ENCODE measurements at places on chromosomes 4 and X.
A peak's percentile ranks its signal among the peaks of the same experiment; 100 is the strongest.

DNA sequence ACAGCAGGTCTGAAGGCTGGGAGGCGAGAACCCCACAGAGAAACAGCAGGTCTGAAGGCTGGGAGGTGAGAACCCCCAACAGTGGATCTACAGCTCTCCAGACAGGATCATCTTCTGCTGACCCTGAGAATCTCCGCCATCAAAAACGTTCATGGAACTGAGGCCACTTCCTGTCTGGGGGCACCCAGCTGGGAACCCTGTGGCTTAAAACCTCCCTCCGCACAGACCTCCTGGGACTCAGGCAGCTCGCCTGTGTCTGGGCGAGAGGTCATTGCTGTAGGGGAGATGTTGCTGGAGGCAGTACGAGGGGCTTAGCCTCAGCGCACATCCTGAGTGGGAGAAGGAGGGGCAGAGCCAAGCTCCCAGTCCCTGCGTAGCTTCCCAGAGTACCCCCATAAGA, 15.1 kb upstream of the CLDN24 start:
- no peak for DNase-seq

DNA sequence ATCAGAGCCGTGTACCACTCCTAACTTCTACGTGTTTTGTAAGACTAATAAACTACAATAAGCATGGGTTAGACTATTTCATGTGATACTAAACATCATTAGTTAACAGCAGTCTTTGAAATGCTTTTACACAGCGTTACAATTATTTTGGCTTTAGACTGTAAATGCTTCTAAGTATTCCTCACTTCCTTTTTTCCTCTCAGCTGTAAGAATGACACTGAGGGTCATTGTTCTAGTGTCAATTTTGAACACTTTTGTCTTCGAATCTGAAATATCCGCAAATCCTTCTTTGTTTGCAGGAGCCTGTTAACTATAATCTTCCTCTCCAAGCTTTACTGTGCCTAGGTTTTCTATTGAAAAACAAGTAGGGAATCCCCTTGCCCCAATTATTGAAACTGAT, 1.5 kb downstream of the ABCE1 start:
- DNase-seq, result no peak

GRCh38 chr4:85402371-85402770, 72.6 kb upstream of the ARHGAP24 start:
- no peak for DNase-seq

GRCh38 chr4:6441202-6441582, 31.2 kb downstream of the PPP2R2C start:
- no peak for DNase-seq

DNA sequence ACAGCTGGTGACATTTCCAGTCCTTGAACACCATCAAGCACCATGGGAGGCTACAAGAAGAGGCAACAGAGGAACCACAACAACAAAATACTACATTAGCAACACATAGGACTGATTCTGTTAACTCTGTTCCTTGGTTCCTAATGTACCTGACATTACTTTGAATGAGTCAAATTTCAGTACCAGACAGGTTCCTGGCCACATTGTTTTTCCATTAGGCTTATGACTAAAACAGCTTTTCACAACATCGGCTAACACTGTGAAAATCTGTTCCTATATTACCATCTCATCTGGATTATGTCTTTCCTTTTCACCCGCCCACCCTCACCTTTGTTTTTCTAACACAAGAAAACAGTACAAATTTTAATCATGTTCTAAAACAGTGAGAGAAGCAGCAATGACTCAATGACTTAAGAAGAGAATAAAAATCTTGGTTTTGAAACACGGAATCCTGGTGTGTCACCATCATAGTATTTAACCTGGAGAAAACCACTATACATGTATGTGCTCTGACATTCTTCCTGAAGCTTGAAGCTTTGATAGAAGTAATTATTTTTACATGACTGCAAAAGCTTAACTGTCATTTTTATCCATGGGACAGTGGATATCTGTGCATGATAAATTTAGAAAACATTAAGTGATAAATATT, 143.9 kb downstream of the SCFD2 start:
- DNase-seq, result no peak

DNA sequence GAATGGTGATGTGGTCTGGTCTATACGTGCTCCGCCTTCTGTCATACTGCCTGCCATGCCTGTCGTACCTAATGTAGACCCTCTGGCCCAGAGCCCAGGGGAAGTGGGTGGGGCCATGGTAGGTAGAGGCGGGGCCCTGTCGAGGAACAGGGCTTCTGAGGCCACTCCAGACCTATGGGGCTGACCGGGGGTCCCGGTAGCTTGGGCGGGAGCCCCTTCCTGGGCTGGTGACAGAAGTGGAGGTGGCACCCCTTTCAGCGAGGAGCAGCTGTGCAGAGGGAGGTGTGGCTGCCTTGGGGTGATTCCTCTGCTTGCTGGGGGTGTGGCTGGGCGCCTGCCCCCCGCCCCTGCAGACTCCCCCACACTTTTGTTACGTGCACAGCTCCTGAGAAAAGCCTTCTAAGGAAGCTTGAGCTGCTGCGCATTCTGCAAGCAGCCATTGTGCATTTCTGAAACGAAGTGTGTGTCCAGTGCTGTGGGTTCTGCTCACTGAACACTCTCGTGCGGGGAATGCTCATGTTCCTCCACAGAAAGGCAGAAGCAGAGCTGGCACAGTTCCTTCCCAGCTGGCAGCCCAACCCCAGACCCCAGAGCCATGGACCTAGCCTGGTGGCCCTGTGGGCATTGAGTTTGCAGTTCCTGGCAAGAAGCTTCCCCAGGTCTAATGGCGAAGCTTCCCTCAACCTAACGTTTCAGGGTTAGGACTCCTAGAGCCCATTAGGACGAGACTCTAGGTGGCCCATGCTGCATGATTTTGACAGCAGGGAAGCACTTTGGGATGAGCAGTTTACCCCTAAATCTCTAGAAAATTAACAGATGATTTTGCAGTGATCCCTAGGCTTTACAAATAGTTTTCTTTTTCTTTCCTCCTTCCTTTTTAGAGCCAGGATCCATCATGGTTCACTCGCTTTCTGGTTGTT, 72.7 kb upstream of the HGFAC start:
- no peak for DNase-seq

- no peak for DNase-seq
Measured at GRCh38 chr4:115850799-115851509, 737.5 kb upstream of the NDST4 start.

DNA sequence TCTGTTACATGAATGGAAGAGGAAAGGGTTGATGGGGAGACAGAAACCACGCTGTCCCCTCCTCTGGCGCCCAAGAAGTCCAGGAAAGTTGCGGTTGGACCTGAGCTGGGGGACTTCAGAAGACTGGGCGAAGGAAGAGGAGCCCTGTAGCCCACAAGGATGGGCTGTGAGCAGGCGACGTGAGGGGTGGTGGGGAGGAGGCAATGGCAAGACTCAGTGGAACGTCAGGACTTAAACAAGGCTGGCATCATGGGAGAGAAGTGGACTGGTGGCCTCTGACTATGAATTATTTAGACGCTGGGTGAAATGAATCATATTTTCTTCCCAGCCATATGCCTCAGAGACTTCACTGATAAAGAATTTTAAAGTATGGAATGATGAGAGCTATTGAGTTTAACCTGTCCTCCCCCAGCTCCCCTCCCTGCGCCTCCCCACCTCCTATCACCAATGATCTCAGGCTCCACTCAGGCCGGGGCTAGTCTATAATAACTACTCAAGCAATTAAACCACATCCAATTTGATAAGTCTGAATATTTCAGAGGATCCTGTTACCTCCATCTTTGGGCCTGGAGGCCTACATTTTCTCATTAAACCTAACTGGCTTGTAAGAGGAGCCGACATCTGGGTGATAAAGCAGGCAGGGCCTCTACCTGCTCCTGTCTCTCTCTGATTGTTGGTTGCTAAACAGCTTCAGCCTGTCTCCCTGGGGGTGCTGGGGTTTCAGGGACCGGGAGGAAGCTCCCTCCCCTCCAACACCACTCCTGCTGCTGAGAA, 63.6 kb downstream of the SMIM20 start:
- DNase-seq, result no peak

DNA sequence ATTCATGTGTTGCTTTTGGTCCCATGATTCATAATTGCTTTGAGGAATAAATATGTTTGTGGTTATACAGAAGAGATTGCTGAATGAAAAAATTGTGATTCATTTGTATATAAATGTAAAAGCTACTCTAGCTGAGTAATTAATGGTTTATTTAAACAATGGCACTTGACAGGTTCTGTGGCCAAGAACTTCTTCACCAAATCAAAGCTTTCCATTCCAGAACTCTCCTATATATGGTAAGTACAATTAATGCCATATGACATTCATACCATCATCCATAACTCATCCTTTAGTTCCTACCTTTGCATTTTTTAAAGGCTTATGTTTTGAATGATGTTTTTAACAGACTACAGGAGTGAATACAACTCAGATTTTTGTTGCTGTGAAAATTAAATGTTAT, 105.8 kb downstream of the REPS2 start:
- no peak for DNase-seq

- no peak for DNase-seq
Measured at GRCh38 chrX:37685381-37686359, at the start of gene XK. Gene XK, plus strand, starts transcription at chrX:37685791. Its CDS starts 171 bp downstream, at chrX:37685962.

- DNase-seq, result no peak
Measured at GRCh38 chrX:120310861-120311726, at the start of gene TMEM255A. Gene TMEM255A, minus strand, starts transcription at chrX:120311461. Its CDS starts 152 bp downstream, at chrX:120311309.

DNA sequence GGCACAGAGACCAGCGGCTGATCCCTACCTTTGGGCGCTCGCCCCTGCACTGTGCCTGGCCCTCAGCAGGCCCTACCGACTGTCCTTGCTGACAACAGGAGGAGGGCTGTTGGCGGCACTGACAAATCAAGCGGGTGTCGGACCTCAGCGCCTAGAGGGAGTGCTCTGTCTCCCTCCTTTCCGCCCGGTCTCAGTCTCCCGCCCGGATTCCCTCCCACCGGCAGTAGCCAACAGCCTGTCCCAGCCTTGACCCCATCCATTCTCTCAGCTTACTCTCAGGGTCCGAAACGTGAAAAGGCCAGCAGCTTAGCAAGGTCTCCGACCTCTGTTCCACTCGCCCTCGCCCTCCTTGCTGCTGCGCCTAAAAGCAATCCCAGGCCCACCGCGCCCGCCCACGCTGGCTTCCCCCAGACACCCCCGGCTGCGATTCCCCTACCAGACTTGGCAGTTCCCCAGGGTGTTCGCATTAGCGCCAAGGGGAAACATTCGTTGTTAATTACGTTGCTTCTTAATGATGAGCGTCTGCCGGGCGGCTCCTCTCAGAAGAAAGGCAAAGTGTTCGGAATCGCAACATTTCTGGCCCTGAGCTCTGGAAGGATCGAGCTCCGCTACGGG, 96.2 kb downstream of the SOWAHB start:
- no peak for DNase-seq

DNA sequence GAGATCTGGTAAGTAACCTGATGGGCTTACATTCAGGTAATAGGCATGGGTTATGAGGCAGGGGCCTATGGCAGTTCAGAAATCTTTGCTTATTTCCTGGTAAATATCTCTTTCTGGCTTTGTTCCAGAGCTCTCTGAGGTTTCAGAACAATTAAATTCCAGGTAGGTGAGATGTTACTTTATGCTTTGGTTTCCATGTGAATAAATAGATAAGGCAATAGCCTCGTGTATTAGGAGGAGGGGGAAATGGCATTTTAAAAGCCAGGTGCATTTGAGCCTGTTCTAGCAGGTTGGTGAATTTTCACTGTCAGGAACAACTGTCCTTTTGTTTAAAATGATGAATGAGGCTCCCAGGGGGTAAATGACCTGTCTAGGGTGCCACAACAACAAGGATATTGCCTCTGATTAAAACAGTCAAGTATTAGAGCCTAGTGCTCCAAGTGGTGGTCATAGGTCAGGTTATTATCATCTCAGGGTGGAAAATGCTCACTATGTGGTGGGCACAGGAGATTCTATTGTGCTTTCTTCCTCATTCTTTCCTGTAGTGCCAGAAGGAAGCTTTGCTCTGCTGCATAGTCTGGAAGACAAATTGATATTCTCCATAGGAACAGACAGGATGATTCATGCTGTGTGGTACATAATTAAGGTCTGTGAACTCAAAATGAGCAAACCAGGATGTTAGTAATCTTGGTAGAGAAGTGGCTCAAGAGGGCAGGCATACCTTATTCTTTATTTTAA, 296.2 kb downstream of the INPP4B start:
- DNase-seq, result peak; percentile 23

DNA sequence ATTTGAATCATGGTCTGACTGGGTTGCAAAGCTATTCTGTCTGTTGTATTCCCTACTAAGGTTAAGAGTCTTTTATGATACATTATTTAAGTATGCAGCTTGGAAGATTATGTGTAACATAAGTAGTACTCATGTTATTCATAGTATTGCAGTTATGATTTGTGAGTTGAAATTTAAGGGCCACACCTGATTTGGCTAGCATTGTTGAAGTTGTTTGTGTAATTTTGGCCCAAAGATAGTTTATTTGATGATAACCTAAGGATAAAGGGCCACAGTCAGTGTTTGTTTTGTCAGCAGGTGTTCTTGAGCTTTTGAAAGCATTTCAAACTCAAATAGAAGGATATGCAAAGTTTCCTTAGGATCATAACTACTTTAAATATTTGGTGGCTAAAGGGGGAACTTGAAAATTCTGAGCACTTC, 38.9 kb downstream of the NUDT9 start:
- DNase-seq, result no peak
